ENCODE measurements at places on chromosomes 3 and 15. TPM values are rescaled to one million over a fixed set of nuclear protein-coding genes. Genes with fewer than 3 reads are reported as not detected.

The MEIS2 gene
- 0.38 TPM for total RNA-seq

GRCh38 chr15:63422891-63423590 lies 41.4 kb upstream of the CA12 start:
- no peak for DNase-seq

The PLA2G4D gene
- total RNA-seq: not detected

The SLC27A2 gene
- 1.1 TPM for total RNA-seq

DNA sequence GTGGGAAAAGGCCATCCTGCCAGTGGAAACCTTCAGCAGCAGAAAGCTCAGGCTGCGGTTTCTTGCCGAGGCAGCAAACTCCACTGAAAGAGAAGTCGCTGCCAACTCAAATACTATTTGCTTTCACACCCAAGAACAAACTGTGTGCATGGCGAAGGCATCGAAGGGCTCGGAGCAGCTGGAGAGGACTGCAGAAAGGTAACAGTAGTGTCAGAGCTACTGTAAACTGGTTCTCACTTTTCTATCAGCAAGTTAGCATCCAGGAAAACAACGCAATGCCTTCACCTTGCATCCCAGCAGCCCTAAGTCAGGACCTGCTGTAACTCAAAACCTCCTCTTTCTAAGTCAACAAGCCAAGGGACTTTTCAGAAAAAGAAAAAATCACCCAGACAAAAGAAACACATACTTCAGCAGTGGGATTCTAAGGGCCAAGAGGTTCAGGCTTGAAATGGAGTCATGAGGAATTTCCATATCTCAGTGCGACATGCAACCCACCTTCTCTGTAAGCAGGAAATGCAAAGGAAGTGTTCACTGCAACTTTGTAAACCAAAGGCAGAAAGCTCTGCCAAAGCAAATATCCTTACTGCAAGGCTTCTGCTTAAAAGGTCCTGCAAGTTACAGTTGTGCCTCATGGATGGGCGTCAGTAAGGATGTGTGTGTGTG lies 193.5 kb downstream of the FOXP1 start:
- no peak for DNase-seq

- DNase-seq: no peak
These were observed 73.1 kb upstream of the SPATA12 start for GRCh38 chr3:56987238-56987895.

DNA sequence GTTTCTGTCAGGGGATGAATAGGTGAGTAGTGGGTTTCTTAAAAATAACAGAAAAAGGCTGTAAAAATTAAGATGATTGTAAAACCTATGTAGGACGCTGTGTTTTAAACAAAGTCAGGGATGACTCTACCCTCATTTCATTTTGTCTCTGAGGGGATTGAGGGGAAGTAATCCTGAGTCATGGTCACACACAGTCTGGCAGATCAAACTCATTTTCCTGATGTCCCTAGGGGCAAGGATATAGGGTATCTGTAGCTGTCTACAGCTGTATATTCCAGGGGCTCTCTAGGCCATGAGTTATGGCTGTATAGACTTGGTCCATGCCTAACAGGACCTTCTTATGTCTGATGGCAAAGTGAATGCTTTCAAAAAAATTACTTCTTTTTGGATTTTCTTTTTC lies 421.1 kb downstream of the PDCD6IP start:
- DNase-seq: no peak

The GOLGA6L6 gene
- not detected for total RNA-seq

DNA sequence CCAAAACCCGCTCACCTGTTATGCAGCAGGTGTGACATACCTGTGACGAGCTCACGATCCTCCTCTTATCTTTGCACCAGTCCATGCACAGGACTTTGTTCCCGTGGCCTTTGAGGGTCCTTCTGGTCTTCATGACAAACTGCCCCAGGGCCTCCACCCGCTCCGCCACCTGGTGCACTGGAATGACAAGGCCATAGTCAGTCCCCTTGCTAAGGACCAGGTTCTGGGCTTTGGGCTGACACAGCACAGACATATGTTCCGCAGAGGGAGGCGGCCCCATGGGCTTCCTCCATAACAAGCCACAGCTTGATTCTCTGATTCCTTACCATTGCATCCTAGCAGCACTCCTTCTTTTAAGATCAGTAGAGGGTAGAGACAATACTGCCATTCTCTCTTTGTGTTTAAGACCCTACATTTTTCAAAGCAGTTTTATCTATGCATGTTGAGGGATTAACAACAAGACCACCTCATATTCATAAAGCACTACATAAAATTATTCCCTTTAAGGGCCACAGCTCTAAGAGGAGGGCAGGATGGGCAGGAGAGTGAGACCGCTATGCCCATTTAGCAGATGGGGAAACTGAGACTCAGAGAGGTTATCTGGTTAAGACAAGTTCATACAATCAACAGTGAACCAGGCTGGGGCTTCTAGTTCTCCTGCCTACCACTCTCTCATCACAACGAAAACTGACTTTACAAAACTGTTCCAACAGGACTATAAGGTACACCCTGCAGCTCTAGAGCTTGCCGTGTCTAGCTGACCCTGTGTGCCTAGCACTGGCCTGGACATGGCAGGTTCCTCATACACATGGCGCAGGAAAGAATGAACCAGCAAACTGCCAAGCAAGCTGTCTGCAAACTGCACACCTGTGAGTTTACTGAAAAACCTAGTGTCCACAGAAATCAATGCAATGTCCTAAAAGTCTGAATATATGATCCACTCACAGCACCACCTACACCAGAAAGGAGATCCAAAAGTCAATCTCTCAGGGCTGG lies 37.0 kb downstream of the GNB5 start:
- no peak for DNase-seq

- DNase-seq: no peak
These were observed 249.1 kb downstream of the STAG1 start for GRCh38 chr3:136503056-136503455.

DNA sequence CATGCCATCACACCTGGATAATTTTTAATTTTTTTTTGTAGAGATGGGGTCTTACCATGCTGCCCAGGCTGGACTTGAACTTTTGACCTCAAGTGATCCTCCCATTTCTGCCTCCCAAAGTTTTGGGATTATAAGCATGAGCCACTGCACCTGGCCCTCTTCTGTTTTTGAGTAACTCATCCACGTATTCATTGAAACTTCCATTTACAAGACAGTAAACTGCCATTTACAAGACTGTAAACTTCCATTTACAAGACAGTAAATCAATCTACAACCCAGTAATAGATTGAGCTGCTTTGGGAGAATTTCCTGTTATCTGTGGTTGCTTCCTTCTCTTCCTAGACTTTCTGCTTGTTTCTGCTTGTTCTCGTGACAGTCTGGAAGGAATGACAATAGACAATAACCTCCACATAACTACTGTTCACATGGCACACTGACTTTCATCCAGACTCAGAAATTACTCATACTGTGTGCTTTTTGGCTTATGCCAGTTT lies 114.7 kb upstream of the CCNL1 start:
- DNase-seq: no peak

DNA sequence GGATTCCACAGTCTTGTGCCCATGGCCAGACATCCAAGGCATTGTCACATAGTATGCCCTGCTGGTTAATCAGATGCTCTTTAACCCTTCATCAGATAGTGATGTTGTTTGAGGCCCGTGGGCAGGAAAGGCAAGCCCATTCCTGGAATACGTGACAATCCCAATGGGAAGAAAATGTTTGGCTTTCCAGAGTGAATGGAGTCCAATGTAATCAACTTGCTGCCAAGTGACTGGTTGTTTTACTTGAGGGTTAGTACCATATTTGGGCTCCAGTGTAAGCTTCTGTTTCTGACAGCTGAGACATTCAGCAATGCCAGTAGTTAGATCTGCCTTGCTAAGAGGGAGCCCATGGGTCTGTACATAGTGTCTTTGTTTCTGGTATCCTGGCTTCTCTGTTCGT lies 31.3 kb downstream of the RPL39L start:
- no peak for DNase-seq

- no peak for DNase-seq
These were observed 266.5 kb upstream of the CCDC54 start for GRCh38 chr3:107110596-107111305.

The XCR1 gene
- total RNA-seq: not detected

GRCh38 chr3:10945683-10946287 lies 46.8 kb upstream of the SLC6A1 start:
- DNase-seq: peak; percentile 47

- DNase-seq: no peak
These were observed 303.8 kb upstream of the CDIN1 start for GRCh38 chr15:36275656-36276055.

The MUSTN1 gene
- total RNA-seq: 7.6 TPM

DNA sequence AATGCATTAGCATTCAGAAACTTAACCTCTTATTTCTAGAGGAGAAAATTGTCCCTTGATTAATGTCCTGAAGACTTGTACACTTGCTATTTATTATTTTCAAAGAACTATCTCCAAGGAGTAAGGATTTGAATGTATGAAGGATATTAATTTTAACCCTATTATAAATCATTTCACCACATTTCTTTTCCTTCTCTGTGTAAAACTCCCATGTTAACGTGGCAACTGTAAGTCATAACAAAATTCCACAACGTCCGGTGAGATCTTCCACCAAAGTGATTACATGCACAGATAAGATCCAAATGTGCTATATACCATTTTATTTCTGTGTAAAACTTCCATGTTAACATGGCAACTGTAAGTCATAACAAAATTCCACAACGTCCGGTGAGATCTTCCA lies 229.1 kb upstream of the ARHGEF26 start:
- DNase-seq: no peak

The GOLGA8S gene
- 0.30 TPM for total RNA-seq

DNA sequence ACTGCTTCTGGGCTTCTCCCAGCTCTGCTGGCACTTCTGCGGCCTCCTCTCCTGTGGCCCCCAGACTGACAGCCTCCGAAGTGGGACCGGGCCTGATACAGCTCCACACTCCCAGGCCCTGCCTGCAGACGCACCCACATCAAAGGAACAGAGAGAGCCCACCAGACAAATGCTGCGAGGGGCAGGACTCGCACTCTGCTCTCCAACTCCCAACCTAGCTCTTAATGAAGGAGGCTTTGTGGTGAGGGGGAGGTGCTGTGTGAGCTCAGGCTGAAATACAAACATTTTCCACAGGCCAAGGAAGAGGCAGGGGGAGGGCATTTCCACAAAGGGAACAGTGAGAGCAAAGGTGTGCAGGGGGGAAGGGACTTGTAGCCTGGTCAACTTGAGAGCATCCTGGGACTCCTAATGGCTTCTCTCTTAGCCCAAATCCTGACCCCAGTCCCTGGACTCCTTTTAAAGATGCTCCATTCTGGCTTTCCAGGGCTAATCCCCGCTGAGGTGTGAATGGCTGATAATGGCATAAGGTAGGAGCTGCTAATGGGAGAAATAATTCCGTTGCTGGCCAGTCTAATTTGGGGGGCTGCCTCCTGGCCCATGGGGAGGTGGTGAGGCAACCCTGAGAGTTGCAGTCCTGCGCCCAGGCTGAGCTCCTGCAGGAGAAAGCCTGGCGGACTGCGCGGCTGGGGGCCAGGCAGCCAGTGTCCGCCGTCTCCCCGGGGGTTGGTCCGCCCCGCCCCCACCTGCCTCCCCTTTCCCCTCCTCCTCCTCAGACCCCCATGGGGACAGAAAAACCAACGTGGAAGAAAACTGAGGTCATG lies 9.6 kb downstream of the LINGO1 start:
- no peak for DNase-seq

DNA sequence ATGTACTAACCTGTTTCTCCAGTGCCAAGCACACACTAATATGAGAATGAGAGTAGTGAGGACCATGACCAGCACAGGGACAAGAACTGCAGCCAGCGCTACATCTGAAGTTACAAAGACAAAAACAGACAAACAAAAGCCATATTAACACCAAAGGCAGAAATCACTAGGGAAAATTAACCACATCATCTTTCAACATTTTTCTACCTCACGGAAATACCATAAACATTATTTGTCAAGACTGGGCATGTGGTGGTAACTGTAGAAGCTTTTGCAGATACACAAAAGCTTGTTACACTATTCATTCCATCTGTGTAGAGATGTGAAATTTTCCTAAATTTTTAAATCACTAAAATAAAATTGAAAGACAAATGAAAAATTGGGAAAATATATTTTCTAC lies 44.9 kb downstream of the ST3GAL6 start:
- no peak for DNase-seq

DNA sequence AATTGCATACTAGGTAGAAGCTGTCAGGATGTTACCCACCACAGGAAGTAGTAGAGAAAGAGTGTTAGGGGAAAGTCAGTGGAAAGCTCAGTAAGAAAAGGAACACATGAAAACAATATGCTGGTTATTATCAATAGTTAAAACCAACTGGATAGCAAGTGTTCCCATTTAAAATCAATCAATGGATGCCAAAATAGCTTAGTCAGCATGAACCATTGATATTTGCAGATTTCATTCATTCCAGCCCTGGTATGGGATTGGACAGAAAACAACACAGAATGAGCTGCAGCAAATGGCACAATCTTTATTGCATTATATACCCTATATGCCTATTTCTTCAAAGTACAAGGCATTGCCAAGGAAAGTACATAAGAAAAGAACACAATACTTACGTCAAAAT lies 293.7 kb downstream of the EPHA6 start:
- no peak for DNase-seq

GRCh38 chr3:196585044-196585757 lies 16.7 kb downstream of the FBXO45 start:
- no peak for DNase-seq

The NDUFB5 gene
- total RNA-seq: 25.6 TPM

The TRMT10C gene
- 21.4 TPM for total RNA-seq

The ACTRT3 gene
- 0.15 TPM for total RNA-seq

DNA sequence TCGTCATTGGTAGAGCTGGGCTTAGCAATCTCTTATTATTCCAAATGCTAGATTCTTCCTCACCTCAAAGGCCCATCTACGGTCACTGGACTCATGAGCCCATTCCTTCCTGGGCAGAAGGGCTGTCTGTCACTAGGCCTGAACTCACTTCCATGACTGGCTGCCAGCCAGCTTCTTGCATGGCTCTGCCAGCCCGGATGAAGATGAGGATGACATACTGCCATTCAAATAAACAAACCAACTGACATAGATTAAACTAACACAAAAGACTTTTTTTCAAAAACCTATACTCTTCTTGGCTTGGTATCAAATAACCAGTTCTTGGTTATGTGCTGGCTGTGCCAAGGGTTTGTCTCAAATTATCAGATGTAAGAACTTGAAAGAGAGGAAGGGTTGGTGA lies 23.8 kb downstream of the ISL2 start:
- no peak for DNase-seq

- no peak for DNase-seq
These were observed 400.9 kb downstream of the TBL1XR1 start for GRCh38 chr3:176796371-176796770.

The ARL14 gene
- not detected for total RNA-seq

DNA sequence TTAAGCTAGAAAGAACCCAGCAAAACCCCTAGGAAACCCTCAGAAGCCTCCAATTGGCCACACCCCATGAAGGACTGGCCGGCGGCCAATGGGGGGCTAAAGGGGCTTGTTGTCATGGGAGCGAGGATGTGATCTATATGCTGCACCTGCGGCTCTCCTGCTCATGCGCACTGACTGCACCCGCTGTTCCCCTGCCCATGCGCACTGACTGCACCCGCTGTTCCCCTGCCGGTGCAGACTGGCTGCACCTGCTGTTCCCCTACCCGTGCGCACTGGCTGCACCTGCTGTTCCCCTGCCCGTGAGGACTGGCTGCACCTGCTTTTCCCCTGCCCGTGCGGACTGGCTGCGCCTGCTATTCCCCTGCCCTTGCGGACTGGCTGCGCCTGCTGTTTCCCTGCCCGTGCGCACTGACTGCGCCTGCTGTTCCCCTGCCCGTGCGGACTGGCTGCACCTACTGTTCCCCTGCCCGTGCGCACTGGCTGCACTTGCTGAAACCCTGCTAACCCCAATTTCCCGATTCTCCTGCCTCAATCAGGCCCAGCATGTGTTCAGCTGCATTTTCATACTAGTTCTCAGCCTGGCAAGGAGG lies 16.8 kb upstream of the MCCC1 start:
- peak; percentile 53 for DNase-seq
